ENCODE measurements at places on chromosomes 1 and 21. TPM values are rescaled to one million over a fixed set of nuclear protein-coding genes. Genes with fewer than 3 reads are reported as not detected.

The FABP3 gene
- 4.1 TPM for total RNA-seq

The TPTE gene
- total RNA-seq, result not detected

The FNDC5 gene
- total RNA-seq, result not detected

The NTRK1 gene
- total RNA-seq, result 0.70 TPM

The BCAR3 gene
- total RNA-seq, result 18.0 TPM

The DENND2D gene
- 182 TPM for total RNA-seq

The GUCA2B gene
- not detected for total RNA-seq

The BATF3 gene
- 19.8 TPM for total RNA-seq

The KCNK2 gene
- not detected for total RNA-seq

The SPRR2F gene
- total RNA-seq, result not detected

The OVAAL gene
- total RNA-seq, result not detected

The LCE2C gene
- total RNA-seq, result not detected

The MAP1LC3C gene
- total RNA-seq, result 0.60 TPM

The VSIG8 gene
- not detected for total RNA-seq

The NGF gene
- total RNA-seq, result 2.0 TPM

The HMGCL gene
- 26.5 TPM for total RNA-seq

The FALEC gene
- total RNA-seq, result not detected

The KCNJ9 gene
- not detected for total RNA-seq

The S100B gene
- total RNA-seq, result 22.1 TPM

The TFF3 gene
- 78.7 TPM for total RNA-seq

The IRF6 gene
- total RNA-seq, result 3.7 TPM

The CSMD2 gene
- 0.40 TPM for total RNA-seq

The AIM2 gene
- total RNA-seq, result 73.9 TPM

The OR2T4 gene
- total RNA-seq, result not detected

The DNMT3L gene
- total RNA-seq, result not detected

The TLR5 gene
- total RNA-seq, result 14.1 TPM

The KIF17 gene
- 57.6 TPM for total RNA-seq

The TOMM40L gene
- total RNA-seq, result 10.7 TPM

The C1orf53 gene
- total RNA-seq, result not detected

The RAB42 gene
- 3.1 TPM for total RNA-seq

The DDX20 gene
- total RNA-seq, result 16.1 TPM

The MANEAL gene
- 2.4 TPM for total RNA-seq

The OR2T35 gene
- total RNA-seq, result not detected

The KIF21B gene
- total RNA-seq, result 27.9 TPM

The MEF2D gene
- total RNA-seq, result 61.0 TPM

The MATN1 gene
- 1.1 TPM for total RNA-seq

The FMO1 gene
- total RNA-seq, result not detected

The KRTAP21-2 gene
- not detected for total RNA-seq

The IL23R gene
- 1.0 TPM for total RNA-seq

The C1orf116 gene
- total RNA-seq, result 0.17 TPM

The CRP gene
- 0.73 TPM for total RNA-seq

The UBL4B gene
- not detected for total RNA-seq

The SHISA4 gene
- 4.8 TPM for total RNA-seq

The DIO1 gene
- total RNA-seq, result not detected

The RNU5D-1 gene
- not detected for total RNA-seq

The ALPL gene
- 52.0 TPM for total RNA-seq

The FLG gene
- not detected for total RNA-seq

The PRR9 gene
- total RNA-seq, result not detected

The BGLAP gene
- total RNA-seq, result 2.2 TPM

The HCRTR1 gene
- total RNA-seq, result not detected

The ATP1B1 gene
- 66.2 TPM for total RNA-seq

The TBX15 gene
- total RNA-seq, result 0.10 TPM

The MTARC2 gene
- 15.8 TPM for total RNA-seq

The MEX3A gene
- total RNA-seq, result 0.26 TPM

The COL24A1 gene
- total RNA-seq, result 0.30 TPM

The CD1B gene
- not detected for total RNA-seq

The TMPRSS2 gene
- 0.10 TPM for total RNA-seq

Data from spleen (tissue), 13 donors.